Left lung (tissue), 14 donors: ENCODE measurements at places on chromosomes 6 and 20. TPM values are rescaled to one million over a fixed set of nuclear protein-coding genes. Genes with fewer than 3 reads are reported as not detected.

KCNK16 gene
- not detected for total RNA-seq

TNXB gene
- 78.4 TPM for total RNA-seq

PPP1R16B gene
- total RNA-seq = 9.8 TPM

LEMD2 gene
- total RNA-seq = 47.9 TPM

HSD17B8 gene
- 14.0 TPM for total RNA-seq

MATN4 gene
- total RNA-seq = not detected

BEND6 gene
- total RNA-seq = 3.8 TPM

SMOC2 gene
- total RNA-seq = 7.1 TPM

- peaks cover 95% of the 10 kb centered on the region for H3K27me3 ChIP-seq
- no peak overlapping the region for H3K27ac ChIP-seq
- no peaks in the 10 kb centered on the region for H3K36me3 ChIP-seq
- H3K4me1 ChIP-seq = peaks cover 40% of the 10 kb centered on the region
- H3K4me3 ChIP-seq = peak overlapping the region; percentile 61
- DNase-seq = peak; percentile 78
Measured at GRCh38 chr6:10412461-10413261, 2.2 kb downstream of the TFAP2A start.

DNA sequence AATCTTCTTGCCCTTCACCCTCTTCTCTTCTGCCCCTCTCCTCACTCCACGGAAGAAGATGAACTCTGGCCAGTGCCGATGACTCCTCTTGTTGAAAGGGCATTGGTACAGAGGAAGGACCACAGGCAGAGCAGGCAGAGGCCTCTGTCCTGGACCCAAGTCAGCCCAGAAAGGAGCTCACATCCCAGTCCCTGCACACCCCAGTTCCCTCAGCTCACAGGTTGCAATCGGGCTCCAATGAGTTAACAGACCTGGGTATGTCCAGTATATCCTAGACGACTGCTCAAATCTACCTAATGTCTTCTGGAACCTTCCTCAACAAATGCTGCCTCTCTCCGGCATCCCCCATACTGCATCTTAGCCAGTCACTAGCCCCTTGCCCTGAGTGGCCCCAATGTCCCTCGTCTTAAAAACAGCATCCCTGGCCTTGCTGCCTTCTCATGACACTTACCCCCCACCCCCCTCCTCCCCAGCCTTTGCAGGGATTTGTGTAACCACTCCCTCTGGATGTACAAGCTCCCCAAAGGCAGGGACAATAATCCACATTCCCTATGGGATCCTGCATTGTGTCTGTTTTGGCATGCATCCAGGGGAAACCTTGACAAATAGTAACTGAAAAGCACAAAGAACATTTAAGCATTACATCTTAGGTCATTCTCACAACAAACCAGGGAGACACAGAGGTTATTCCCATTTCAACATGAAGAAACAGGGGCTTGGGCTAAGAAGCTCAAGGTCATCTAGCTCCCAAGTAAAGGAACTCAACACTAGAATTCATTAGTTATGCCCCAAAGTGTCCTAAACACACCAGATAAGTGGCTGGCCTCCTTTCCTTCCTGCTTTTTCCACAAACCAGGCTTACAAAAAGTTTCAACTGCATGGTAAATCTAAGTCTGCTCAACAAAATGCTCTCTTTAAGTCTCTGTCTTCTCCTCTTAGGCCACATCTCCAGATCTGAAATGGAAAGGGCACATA is 45.1 kb downstream of the TRERF1 start:
- H3K27me3 ChIP-seq = no peaks in the 10 kb centered on the region
- H3K4me3 ChIP-seq = no peak overlapping the region
- DNase-seq = no peak

- peaks cover 12% of the 10 kb centered on the region for H3K4me1 ChIP-seq
- H3K27ac ChIP-seq = no peak overlapping the region
- peaks cover 61% of the 10 kb centered on the region for H3K27me3 ChIP-seq
- H3K4me3 ChIP-seq = no peak overlapping the region
- H3K36me3 ChIP-seq = no peaks in the 10 kb centered on the region
Measured at GRCh38 chr20:59831916-59832270, 101.5 kb downstream of the SYCP2 start.

GRCh38 chr6:45185403-45186251 is 142.5 kb upstream of the RUNX2 start:
- no peak overlapping the region for H3K4me3 ChIP-seq
- no peaks in the 10 kb centered on the region for H3K36me3 ChIP-seq
- H3K27ac ChIP-seq = no peak overlapping the region
- no peaks in the 10 kb centered on the region for H3K4me1 ChIP-seq

- H3K27ac ChIP-seq = no peak overlapping the region
- no peaks in the 10 kb centered on the region for H3K27me3 ChIP-seq
- H3K4me1 ChIP-seq = no peaks in the 10 kb centered on the region
- no peak overlapping the region for H3K4me3 ChIP-seq
Measured at GRCh38 chr6:18753076-18753475, 365.9 kb downstream of the RNF144B start.

DNA sequence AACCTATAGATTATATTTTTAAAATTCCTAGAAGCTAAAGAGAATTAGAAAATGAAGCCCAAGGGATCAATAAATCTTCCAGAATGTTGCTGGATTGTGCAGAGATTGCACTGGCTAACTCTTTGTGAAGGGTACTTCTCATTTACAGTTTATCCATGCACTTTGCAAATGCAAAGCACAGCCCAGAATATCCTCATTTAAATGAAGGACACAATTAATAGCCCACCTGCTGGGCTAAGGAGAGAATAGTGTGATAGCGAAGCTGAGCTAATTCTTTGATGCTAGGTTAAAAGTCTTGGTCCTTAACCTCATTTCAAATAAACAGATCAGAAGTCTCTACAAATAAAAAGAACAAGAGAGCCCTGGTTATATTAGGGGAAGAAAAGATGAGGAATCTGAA is 72.5 kb downstream of the SMPDL3A start:
- DNase-seq = no peak
- H3K27ac ChIP-seq = no peak overlapping the region
- no peaks in the 10 kb centered on the region for H3K27me3 ChIP-seq
- H3K36me3 ChIP-seq = no peaks in the 10 kb centered on the region

DNA sequence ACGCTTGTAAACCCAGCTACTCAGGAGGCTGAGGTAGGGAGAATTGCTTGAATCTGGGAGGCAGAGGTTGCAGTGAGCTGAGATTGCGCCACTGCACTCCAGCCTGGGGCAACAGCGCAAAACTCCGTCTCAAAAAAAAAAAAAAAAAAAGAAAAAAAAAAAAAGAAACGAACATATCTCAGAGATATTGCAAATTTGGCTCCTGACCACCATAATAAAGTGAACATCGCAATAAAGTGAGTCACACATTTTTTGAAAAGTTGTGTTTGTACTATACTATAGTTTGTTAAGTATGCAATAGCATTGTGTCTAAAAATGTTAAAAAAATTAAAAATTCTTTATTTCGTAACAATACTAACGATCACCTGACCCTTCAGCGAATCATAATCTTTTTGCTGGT is 13.3 kb downstream of the RSPH9 start:
- DNase-seq = no peak
- no peaks in the 10 kb centered on the region for H3K4me1 ChIP-seq
- H3K27ac ChIP-seq = no peak overlapping the region

GRCh38 chr6:123785039-123785438 is 18.6 kb upstream of the NKAIN2 start:
- no peak overlapping the region for H3K4me3 ChIP-seq
- no peaks in the 10 kb centered on the region for H3K36me3 ChIP-seq
- no peaks in the 10 kb centered on the region for H3K4me1 ChIP-seq
- no peak for DNase-seq
- H3K27ac ChIP-seq = no peak overlapping the region

DNA sequence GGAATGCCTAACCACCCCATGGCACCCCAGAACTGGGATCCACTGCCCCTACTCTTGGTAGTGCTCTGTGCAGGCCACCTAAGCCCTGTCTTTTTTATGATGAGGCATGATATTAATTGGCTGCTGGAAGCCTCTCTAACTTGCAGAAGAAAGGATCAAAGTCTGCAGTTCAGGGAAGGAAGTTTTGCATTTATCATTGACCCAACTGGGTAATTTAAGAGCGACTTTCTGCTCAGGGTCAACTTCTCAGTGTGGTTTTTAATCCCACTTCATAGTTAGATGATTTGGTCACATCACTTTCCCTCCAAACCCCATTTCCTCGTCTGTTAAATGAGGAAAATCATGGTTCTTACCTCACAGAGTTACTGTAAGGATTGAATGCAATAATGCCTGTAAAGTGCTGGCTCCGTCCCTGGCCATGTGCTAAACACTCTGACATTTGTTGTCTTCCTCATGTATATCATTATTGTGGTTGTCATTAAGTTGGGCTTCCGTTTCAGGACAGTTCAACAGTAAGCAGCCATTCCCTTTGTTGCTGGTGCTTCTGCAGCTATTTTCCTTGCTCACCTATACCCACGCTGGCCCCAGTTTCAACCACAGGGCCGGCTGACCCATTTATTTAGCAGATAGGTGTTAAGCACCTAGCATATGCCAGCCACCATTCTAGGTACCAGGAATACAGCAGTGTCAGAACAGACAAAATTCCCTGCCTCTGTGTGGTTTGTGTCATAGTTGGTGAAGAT is 14.2 kb downstream of the E2F3 start:
- no peak overlapping the region for H3K4me3 ChIP-seq
- H3K27me3 ChIP-seq = no peaks in the 10 kb centered on the region
- no peak overlapping the region for H3K27ac ChIP-seq
- DNase-seq = no peak

GRCh38 chr6:89542866-89543265 is 95.7 kb downstream of the LYRM2 start:
- no peak for DNase-seq
- no peak overlapping the region for H3K27ac ChIP-seq
- H3K36me3 ChIP-seq = no peaks in the 10 kb centered on the region
- no peaks in the 10 kb centered on the region for H3K27me3 ChIP-seq

GRCh38 chr6:159832946-159833345 is 32.9 kb downstream of the PNLDC1 start:
- no peak for DNase-seq
- no peak overlapping the region for H3K4me3 ChIP-seq
- H3K4me1 ChIP-seq = no peaks in the 10 kb centered on the region
- no peaks in the 10 kb centered on the region for H3K36me3 ChIP-seq
- H3K27me3 ChIP-seq = peaks cover 7% of the 10 kb centered on the region
- no peak overlapping the region for H3K27ac ChIP-seq

- H3K27me3 ChIP-seq = no peaks in the 10 kb centered on the region
- H3K36me3 ChIP-seq = no peaks in the 10 kb centered on the region
- DNase-seq = peak; percentile 58
- no peak overlapping the region for H3K27ac ChIP-seq
- peaks cover 49% of the 10 kb centered on the region for H3K4me1 ChIP-seq
- H3K4me3 ChIP-seq = no peak overlapping the region
Measured at GRCh38 chr20:62241506-62241905, 3.2 kb downstream of the OSBPL2 start.

GRCh38 chr20:1912053-1912452 is 16.8 kb downstream of the SIRPA start:
- H3K27ac ChIP-seq = no peak overlapping the region
- no peaks in the 10 kb centered on the region for H3K27me3 ChIP-seq
- no peak overlapping the region for H3K4me3 ChIP-seq
- peaks cover 53% of the 10 kb centered on the region for H3K36me3 ChIP-seq

- no peaks in the 10 kb centered on the region for H3K27me3 ChIP-seq
- peaks cover 53% of the 10 kb centered on the region for H3K4me1 ChIP-seq
- peak overlapping the region; percentile 80 for H3K4me3 ChIP-seq
- DNase-seq = no peak
- H3K36me3 ChIP-seq = no peaks in the 10 kb centered on the region
Measured at GRCh38 chr20:50930139-50930975, 880 bp downstream of the ADNP start.

DNA sequence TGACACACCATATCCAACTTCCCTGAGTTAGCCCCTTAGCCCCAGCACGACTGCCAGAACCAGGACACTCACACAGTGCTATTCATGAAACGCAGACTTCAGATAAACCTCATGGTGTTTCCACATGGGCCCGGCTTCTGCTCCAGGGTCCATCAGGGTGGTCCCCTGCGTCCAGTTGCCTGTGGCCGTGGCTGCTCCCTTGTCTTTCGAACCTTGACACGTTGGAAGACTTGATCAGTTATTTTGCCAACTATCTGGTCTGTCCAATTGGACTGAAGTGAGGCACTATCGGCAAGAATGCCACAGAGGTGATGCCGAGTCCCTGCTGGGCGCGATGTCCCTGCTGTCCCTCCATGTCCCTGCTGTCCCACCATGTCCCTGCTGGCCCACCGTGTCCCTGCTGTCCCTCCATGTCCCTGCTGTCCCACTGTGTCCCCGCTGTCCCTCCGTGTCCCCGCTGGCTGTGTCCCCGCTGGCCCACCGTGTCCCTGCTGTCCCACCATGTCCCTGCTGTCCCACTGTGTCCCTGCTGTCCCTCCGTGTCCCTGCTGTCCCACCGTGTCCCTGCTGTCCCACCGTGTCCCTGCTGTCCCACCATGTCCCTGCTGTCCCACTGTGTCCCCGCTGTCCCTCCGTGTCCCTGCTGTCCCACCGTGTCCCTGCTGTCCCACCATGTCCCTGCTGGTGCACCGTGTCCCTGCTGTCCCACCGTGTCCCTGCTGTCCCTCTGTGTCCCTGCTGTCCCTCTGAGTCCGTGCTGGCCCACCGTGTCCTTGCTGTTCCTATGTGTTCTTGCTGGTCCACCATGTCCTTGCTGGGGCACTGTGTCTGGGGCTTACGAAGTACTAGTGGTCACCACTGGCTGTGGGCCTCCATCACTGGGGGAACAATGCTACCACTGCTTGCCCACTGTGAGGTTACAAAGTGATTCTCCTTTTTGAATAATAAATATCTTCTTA is 251.4 kb downstream of the DLL1 start:
- H3K4me3 ChIP-seq = no peak overlapping the region
- DNase-seq = no peak
- H3K27me3 ChIP-seq = peaks cover 10% of the 10 kb centered on the region
- H3K27ac ChIP-seq = no peak overlapping the region
- no peaks in the 10 kb centered on the region for H3K36me3 ChIP-seq
- no peaks in the 10 kb centered on the region for H3K4me1 ChIP-seq

- no peak for DNase-seq
- H3K4me3 ChIP-seq = peak overlapping the region; percentile 62
- no peak overlapping the region for H3K27ac ChIP-seq
- peaks cover 34% of the 10 kb centered on the region for H3K4me1 ChIP-seq
- H3K27me3 ChIP-seq = no peaks in the 10 kb centered on the region
Measured at GRCh38 chr6:96520171-96521115, 1.2 kb upstream of the UFL1 start.

GRCh38 chr6:97316978-97317377 is 34.0 kb upstream of the MMS22L start:
- H3K36me3 ChIP-seq = no peaks in the 10 kb centered on the region
- H3K4me3 ChIP-seq = no peak overlapping the region
- no peak for DNase-seq
- H3K27me3 ChIP-seq = no peaks in the 10 kb centered on the region
